ENCODE measurements at places on chromosomes 3 and 15.

DNA sequence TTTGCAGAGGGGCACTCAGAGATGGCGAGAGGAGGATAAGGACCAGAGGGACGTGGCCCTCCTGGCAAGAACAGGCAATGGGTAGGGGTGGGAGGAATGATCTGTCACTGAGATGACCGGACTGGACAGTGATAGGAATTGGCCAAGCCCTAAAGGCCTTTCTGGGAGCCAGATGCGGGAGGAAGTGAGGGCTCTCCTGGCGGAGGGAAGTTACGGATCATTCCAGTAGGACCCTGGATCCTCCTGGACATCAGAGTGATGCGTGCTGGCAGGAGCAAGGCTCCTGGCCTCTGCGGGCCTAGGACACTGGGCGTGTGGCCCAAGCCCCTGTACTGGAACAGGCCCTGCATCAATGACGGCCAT is 23.4 kb downstream of the KIF7 start:
- DNase-seq = peak; percentile 21

DNA sequence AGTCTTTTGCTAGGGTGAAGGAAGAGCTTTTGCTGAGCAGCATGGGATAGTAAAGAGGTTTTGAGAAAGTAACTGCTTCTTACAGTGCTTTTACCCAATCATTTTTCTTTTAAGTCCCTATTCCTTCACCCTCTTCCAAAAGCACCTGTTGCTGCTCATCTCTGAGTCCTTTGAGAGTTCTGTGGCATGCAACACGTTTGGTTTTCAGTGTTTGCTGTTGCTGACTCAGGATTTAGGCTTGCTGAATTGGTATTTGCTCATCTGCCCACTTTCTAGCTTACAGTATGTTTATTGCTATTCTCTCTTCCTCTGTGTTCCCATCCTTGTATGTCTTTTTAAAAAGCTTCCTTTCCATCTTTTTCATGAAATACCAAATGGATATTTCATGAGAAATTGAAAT is 55.9 kb upstream of the THRB start:
- DNase-seq = no peak

- no peak for DNase-seq
Observed at GRCh38 chr15:99412082-99412481, 153.7 kb upstream of the MEF2A start.

GRCh38 chr3:188911026-188911850 is 260.5 kb upstream of the TPRG1 start:
- DNase-seq = no peak

DNA sequence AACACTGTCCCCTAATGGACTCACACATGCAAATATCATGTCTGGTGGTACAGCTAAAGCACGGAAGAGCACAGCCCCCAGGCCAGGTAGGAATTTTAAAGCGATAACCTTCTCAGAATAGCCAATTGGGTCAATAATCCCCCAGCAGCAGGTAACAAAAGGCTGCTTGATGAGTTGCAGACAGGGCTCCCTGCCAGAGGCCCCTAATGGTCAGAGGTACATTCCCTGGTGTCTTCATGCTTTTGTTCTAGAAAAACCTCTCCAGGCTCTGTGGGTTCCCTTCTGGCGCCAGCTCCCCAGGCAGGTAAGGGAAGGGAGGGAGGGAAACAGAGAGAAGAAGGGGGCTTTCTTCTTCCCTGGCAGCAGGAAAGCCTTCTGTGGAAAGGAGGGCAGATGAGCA is 43.4 kb upstream of the PRTG start:
- no peak for DNase-seq

DNA sequence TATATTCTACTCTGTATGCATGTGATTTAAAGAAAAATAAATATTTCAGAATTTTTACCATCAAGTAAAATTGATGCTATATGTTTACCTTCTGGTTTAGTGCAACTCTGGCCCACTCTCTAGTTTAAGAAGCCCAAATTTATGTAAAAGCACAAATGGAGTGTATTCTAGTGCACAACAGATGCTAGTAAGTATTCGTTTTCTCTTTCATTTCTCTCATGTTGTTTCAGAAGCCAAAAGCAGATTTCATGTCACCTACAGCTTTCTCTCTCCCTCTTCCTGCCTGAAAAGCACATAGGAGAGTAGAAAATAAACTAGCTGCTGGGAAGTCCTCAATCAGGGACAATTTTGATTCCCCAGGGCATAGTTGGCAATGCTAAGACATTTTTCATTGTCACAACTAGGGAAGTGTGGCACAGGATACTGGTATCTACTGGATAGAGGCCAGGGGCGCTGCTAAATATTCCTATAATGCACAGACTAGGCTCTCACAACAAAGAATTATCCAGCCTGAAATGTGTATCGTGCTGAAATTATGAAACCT is 147.4 kb upstream of the ARHGEF26 start:
- DNase-seq = no peak

GRCh38 chr15:42147431-42147735 is 9.1 kb downstream of the PLA2G4F start:
- no peak for DNase-seq

- DNase-seq = no peak
Observed at GRCh38 chr3:31615071-31615875, 82.5 kb downstream of the STT3B start.

GRCh38 chr3:59920822-59921221 is 871.0 kb upstream of the CFAP20DC start:
- DNase-seq = no peak

DNA sequence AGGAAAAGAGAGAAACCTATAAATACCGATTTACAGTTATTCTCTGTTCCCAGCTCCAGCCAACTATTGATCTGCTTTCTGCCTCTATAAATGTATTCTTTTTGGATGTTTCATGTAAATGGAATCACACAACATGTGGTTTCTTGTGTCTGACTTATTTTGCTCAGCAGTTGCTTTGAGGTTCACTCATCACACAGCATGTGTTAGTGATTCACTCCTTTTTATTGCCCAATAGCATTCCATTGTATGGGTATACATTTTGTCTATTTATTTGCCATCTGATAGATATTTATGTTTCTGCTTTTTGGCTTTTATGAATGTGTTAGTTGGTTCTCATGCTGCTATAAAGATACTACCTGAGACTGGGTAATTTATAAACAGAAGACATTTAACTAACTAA is 23.6 kb downstream of the CCR1 start:
- DNase-seq = no peak

- no peak for DNase-seq
Observed at GRCh38 chr3:5138214-5138981, 16.3 kb downstream of the ARL8B start.

GRCh38 chr3:53026382-53027162 is 19.3 kb downstream of the SFMBT1 start:
- no peak for DNase-seq

DNA sequence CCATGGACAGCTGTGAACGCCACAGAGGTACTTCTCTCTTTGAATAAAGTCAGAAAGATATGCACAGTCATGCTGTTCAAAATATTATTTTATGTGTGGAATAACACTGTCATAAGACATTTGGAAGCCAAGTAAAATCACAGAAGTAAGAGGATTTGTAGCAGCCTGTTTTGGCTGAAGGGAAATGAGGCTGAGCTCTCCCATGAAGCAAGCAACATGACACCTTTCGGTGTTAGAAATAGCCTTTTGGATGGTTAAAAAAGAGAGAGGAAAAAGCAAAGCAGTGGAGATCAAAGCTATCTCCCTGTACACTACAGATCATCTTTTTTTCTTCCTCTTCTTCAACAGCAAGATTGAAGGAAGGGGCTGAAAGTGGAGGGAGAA is 755.3 kb downstream of the ROBO1 start:
- DNase-seq = no peak

DNA sequence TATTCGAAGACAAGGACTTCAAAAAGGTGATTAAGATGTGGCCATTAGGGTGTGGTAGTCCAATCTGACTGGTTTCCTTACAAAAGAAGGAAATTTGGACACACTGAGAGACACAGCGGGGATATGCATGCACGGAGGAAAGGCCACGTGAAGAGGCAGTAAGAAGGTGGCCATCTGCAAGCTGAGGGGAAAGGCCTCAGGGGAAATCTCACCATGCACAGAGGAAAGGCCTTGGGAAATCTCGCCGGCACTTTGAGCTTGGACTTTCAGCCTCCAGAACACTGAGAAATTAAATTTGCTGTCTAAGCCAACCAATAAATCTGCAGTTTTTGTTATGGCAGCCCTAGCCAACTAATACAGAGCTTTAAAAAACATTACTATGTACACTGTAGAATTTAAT is 78.8 kb downstream of the DLG1 start:
- DNase-seq = no peak

DNA sequence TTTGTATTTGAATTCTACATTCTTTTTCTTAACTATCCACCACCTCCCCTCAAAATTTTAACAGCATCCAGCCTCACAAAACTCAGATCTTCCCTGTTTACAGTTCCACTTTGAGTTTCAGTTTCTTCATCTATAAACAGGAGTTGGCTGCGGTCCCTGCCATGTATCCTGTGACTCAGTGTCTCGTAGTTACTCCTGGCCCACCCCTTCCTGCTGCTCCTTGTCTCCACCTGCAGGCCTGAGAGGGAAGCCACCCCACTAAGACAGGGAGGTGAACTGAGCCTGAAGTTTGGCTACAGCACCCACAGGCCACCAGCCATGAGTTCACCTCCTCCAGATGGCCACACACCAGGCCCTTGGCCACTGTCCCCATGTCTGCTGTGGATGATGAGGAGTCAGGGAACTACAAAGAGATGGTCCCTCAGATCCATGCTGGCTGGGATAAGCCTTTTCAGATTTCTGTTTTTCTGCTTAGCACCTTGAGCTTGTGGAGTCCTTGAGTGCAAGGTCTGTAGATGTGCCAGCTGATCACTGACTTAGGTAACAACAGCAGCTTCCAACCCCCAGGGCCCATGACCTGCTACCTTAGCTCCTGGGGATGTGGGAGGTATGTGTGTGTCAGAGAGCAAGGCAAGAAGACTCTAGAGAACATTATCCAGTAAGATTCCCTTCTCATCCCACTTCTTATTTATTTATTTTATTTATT is 37.5 kb downstream of the CD86 start:
- DNase-seq = peak; percentile 26

- peak; percentile 21 for DNase-seq
Observed at GRCh38 chr15:76988867-76989780, 5.8 kb upstream of the PSTPIP1 start.

DNA sequence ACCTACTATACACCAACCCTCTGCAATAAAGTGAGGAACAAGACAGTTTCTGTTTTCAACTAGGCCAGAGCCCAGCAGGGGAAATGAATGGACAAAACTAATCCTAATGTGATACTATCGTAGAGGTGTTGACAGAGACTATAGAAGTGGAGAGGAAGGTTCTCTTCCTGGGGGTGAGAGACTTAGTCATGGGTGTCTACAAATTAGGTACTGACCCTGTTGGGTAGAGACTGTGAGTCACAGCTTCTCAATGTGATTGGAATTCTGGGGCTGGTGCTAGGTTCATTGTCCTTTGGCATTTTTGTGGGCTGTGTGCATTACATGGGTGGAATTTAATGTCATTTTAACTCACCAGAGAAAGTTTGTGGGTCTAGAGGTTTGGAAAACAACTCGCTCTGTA is 79.3 kb downstream of the ADAMTSL3 start:
- DNase-seq = no peak

- no peak for DNase-seq
Observed at GRCh38 chr3:78878789-78879188, 889.0 kb downstream of the ROBO1 start.

DNA sequence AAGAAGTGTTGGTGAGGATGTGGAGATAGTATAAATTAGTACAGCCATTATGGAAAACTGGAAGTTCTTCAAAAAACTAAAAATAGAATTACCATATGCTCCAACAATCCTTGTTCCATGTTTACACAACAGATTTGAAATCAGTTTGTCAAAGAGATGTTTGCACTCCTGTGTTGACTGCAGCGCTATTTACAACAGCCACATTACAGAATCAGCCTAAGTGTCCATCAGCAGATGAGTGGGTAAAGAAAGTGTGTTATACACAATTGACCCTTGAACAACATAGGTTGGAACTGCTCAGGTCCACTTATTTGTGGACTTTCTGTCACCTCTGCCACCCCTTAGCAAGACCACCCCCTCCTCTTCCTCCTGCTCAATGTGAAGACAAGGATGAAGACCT is 34.7 kb downstream of the LMLN start:
- no peak for DNase-seq

DNA sequence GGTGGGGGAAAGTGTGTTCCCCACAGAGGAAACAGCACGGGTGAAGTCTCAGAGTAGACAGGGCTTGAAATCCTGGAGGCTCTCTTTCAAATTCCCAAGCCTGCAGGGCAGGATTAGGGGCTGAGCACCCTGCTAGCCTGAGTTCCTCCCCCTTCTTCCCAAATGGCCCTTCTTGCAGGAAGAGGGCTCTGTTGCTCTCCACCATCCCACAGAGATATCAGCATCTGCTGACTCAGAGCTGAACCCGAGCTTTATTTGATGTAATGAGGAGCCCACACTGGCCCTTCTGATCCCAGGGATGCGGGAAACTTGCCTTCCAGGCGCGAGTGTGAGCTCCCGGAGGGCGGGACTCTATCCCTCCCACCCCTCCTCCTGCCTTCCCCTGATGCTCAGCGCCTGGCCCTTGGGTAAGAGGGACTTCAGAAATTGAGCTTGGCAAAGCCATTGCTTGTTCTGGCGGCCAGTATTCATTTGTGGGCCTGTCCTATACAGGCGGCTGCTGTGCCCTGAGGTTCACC is 1.4 kb upstream of the STRA6 start:
- DNase-seq = no peak

DNA sequence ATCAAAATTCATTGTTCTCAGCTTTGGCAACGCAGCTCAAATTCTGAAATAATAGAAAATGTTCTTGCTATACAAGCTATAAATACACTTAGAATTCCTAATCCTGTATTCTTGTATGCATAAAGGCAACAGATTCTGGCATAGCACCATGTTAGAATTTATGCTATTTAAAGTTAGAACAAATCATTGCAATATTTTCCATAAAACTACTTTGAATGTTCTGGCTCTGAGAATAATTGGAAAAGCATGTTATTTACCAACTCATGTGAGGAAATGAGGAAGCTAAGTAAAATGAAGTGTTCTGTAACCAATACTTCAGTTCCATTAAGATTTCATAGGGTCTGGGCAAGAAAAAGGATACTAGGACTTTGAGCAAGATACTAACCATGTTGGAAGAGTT is 888.9 kb downstream of the SQOR start:
- DNase-seq = no peak

GRCh38 chr15:70701891-70702568 is 61.3 kb downstream of the UACA start:
- no peak for DNase-seq

- DNase-seq = no peak
Observed at GRCh38 chr15:68990231-68990991, 24.1 kb upstream of the NOX5 start.

GRCh38 chr15:77992356-77993222 is 84.9 kb downstream of the TBC1D2B start:
- peak; percentile 16 for DNase-seq

GRCh38 chr3:125037498-125038150 is 18.2 kb downstream of the HEG1 start:
- DNase-seq = no peak

DNA sequence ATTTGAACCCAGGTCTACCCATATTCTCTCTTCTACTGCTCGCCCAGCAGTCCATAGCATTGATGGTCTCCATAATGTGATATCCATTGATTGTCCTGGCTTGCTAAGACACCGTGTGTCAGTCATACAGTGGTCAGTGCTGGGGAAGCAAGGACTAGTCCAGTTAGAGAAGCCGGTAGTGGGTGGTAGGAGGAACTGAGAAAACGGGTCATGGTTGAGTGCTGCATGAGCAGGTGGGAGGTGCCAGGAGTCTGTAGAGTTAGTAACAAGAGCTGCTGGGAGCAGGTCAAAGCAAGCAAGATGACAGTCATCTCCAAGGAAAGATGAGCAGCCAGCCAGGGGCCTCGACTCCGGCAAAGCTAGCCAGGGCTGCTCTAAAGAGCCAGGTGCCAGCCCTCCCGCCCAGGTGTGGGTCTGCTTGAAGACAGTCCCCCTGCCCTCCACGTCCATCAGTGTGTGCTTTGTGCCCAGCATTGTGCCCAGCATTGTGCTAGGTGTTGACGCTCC is 29.5 kb upstream of the USP3 start:
- peak; percentile 73 for DNase-seq

Measured in GM13976 (cell line).